Upper lobe of left lung (tissue), 6 donors: ENCODE measurements at places on chromosomes 1 and 21. TPM values are rescaled to one million over a fixed set of nuclear protein-coding genes. Genes with fewer than 3 reads are reported as not detected.

- DNase-seq = no peak
Measured at GRCh38 chr1:33305816-33306652, 14.9 kb downstream of the A3GALT2 start.

CTPS1 gene
- 12.8 TPM for total RNA-seq

SPRR1B gene
- not detected for total RNA-seq

PADI3 gene
- not detected for total RNA-seq

DNA sequence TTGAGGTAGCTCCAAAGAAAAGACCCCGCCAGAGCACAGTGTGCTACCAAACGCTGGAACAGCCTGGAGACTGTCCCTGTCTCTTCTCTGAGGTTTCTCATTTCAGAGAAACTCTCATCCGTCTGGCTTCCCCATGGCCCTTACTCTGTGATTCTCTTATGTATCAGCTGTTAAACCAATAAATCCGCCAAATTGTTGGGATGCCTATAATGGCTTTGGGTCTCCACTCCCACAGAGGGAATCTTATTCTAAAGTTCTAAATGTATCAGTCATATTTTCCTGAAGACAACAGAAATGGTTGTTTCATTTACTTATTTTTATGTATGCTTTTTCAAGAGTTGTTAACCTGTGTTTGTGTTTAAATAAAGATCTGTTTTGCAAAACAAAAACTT is 4.0 kb downstream of the ERG start:
- DNase-seq = no peak

OR6N1 gene
- not detected for total RNA-seq

- DNase-seq = no peak
Measured at GRCh38 chr21:21436012-21436534, 437.9 kb downstream of the NCAM2 start.

USP21 gene
- 25.6 TPM for total RNA-seq

- no peak for DNase-seq
Measured at GRCh38 chr1:72946903-72947499, 664.7 kb upstream of the NEGR1 start.

DNA sequence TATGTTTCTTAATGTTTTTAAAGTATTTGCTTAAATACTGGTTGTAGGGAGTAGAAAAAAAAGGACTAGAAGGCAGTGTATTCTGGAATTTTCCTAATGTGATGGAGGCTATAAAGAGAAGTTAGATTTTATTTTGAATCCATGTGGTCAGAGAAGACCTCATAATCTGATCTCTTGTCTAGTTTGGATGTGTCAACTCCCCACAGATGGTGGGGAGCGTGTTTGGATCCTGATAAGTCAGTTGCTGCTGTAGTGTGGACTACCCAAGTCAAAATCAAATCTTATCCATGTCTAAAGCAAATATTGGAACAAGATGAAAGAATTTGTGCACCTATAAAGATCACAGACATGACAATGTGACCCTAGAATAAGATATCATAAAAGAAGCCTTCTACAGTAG is 918.0 kb downstream of the LTN1 start:
- no peak for DNase-seq

DNA sequence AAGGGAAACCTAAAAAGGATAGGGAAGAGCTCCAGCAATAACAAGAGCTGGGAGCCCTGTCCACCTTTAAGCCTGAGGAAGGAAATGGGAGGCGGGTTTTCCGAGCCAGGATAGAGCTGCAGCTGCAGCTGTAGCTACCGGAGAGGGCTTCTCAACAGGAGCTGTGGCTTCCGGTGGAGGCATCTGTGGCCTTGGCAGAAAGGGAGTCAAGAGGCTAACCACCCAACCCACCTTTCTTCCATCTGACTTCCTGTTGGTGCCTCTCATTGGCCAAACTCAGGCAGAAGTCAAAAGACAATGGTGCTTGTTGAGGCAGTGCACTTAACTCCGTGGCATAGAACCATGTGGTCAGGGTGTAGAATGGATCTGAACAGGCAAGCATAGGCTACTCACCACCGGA is 313.1 kb upstream of the DAB1 start:
- DNase-seq = no peak

DNA sequence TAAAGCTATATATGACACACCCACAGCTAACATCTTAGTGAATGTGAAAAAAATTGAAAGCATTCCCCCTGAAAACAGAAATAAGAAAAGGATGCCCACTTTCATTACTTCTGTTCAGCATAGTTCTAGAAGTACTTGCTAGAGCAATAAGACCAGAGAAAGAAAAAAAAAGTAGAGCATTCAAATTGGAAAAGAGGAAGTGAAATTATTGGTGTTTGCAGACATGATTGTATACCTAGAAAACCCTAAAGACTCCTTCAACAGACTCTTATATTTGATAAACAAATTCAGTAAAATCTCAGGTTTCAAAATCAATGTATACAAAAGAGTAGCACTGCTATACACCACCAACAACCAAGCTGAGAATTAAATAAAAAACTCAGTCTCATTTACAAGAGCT is 1461.0 kb downstream of the AMY1C start:
- DNase-seq = no peak

GUCA2A gene
- 0.47 TPM for total RNA-seq

DNA sequence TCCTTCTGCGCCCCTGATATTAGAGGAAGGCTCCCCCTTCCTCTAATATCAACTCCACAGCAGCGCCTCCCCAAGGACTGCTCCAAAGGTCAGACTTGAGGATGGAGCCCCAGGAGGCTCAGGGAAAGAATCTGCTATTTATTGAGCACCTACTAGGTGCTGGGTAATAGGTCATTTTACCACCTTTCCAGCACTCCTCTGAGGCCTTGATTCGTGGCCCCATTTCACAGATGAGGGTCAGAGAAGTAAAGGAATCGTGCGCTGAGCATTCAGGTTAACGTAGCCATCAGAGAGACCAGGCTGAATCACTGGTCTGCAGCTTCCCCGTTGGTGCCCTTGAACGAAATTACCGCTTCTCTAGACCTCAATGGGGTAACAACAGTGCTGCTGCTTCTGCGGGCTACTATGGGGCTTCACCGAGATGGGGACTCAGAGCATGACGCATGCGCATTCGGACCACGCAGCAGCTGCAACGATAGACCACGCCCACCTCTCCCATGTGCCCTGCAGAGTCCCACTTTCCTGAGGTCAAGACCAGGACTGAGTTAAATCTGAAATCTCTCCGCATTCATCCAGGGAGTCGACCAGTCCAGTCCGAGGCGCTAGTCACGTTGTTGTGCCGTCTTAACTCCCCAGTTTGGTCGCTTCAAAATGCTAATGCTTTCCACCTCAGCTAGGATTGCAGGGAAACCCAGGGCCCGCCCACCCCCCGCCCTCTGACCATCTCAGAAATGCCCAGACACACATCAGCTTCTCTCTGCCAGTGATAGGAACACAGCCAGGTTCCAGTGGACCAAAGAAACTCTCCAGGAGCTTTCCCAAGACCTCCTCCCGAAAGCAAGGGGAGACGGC is 12.9 kb downstream of the CAMK2N1 start:
- no peak for DNase-seq

DNA sequence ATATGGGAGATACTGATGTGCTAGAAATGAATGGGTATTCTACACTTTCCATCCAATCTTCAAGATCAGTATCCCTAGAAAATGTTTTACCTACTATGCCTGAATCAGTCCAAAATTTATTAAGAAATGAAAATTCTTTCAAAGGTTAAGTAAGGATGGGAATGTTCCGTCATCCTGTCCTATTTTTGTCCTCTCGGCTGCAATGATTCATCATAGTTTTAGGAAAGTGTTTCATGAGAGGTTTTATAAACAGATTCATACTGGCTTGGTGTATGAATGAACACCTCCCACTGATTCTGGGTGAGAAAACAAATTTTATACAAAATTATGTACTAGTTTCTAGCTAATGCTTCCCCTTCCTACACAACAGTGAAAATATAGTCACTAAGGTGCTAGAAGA is 504.6 kb upstream of the NR5A2 start:
- DNase-seq = no peak

AJAP1 gene
- 0.91 TPM for total RNA-seq
